ENCODE measurements at places on chromosomes 5 and 9.

DNA sequence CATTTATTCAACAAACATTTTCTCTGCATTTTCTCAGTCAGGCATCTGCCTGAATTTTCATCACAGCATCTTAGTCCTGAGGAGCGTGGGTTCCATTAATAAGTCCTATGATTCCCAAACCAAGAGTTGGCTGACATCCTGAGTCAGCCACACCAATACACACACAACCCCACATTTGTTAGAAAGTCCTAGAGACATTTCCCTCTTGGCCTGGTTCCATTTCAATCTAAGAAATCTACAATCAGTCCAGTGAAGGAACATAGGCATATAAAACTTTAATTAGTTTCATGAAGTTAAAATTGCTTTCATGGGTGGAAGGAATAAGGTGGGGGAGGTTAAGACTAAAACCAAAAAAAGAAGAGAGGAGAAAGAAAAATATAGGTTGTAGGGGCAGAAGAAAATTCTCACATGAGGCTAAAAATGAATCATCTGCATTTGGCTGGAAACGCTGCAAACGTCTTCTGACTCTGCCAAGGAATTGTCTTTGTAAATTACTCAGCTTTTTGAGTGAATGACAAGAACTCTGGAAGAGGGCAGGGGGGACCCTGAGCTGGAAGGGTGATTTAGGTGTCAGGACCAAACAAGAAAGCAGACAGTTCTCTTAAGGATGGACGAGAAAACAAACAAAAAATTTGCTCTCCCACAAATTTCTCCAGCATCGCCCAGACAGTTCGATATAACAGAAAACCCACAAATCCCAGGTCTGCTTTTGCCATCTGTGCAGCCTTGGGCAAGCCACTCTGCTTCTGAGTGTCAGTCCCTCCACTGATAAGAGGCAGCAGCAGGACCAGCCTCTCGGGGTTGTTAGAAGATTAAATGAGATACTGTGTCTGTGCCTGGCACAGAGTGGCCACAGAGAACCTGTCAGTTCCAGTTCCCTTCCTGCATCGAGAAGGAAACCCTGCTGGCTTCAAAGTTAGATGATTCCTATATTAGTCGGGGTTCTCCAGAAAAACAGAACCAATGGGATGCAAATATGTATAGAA is 289.7 kb downstream of the CDK5RAP2 start:
- DNase-seq, result no peak

DNA sequence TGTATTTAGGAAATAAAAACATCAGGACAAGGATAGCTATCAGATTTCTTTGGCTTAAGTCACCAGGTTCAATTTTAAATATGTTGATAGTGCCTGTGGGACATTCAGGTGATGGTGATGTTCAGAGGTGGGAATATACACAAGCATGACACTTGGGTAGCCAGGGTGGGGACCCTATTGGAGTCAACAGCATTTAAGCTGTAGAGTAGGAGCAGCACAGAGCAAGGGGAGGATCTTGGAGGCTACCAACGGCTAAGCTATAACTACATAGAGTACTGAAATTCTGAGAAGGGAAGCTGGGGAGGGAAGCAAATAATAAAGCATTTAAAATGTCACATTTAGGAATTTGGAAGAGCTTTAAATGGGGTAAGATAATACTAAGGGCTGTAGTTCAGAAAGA is 177.7 kb downstream of the CPLANE1 start:
- DNase-seq, result no peak

DNA sequence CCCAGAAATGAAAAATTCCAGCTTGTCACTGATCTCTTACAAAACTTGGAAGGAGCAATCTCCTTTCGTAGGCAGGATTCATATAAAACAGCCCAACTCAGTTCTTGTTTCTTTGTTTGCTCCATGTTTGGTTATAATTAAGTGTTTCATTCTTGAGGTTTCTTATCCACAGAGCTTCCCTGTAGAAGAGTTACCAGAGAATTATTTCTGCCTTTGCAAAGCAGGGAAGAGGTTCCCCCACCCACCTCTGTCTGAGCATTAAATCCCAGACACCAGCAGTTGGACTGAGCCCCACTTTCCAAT is 34.1 kb upstream of the RAI14 start:
- no peak for DNase-seq

- no peak for DNase-seq
Observed at GRCh38 chr5:157610990-157611389, 35.4 kb upstream of the ADAM19 start.

DNA sequence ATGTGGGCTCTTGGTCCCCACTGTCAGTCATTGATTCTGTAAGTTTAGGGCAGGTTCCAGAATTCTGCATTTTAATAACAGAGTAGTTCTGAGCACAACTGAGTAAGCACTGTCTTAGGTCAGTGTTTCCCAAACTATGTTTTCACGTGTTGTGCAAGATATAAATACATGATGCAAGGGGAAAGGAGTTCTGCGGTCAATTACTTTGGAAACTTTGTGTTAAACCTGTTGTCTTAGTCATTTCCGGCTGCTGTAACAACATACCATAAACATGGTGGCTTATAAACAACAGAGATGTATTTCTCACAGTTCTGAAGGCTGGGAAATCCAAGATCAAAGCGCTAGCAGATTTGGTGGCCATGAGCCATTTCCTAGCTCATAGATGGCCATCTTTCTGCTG is 69.8 kb downstream of the EQTN start:
- DNase-seq, result no peak

GRCh38 chr5:87526131-87526530 is 113.4 kb upstream of the CCNH start:
- no peak for DNase-seq

GRCh38 chr9:135069558-135070197 is 17.8 kb upstream of the OLFM1 start:
- no peak for DNase-seq

- no peak for DNase-seq
Observed at GRCh38 chr5:75720882-75721281, 3.6 kb upstream of the POC5 start.

- DNase-seq, result no peak
Observed at GRCh38 chr9:128122809-128123175, 4.7 kb downstream of the PTGES2 start.

DNA sequence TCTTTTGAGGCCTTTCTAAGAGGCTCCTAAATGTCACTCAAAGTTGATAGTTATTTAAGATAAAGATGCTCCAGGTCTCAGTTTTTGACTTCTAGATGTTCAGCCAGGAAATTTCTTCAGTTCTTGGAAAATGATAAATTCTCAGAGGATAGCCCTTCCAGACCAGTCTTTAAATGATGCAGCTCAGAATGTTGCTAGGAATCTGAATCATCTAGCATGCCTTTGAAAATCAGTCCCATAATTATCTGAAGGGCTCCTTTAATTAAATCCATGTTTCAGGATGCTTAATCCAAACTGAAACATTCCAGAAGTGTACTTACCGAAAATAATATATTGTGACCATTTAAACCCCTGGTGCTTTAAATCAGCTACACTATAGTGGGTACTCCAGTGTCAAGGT is 107.5 kb upstream of the FBN2 start:
- DNase-seq, result no peak

DNA sequence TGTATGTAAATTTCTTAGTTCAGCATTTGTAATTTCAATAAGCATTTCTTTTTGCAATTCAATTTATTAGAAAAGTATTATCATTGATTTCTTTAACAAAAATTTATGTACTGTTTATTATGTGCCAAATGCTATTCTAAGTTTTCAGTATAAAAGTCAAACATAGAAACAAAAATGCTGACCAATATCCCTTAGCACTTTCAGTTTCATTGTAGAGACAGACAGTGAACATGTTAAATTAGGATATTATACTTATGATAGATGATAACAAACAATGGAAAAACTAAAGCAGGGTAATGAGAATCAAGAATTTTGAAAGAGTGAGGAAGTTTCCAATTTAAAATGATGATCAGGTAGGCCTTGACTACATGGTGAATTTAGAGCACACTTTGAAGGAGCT is 1106.0 kb downstream of the TAF11L14 start:
- DNase-seq, result no peak

DNA sequence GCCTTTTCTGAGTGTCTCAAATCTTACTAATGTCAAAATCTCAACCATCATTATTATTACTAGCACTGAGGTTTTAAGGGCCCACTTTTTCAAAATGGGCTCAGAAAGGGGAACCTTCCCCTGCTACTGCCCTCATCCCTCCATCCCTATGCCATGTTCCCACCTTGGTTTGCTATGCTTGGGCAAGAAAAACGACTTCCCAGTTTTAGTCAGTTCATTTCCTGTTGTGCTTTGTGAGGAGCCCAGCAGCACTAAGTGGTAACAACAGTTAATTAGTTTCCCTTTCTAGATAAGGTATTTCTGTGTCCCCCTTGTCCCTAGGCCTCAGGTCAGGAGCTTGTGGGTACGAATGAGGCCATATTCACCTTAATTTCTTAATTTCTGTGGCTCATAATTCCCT is 595.2 kb downstream of the RAB3C start:
- no peak for DNase-seq

DNA sequence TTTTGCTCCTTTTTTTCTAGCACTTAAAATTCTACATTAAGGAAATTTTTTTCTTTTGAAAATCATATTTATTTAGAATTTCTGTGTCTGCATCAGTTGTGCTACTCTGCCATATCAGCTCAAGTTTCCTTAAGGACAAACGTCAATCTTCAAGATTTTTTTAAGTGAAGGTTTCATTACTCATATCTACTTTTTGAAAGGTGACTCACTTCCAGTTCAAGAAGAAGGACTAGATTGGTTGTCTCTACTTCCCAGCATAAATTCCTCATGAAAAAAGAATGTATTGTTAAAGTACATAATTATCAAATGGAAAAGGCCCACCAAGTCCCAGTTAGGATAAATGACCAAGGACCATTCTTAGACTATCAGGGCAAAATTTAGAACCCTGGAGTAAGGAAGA is 626.5 kb downstream of the DMRTA1 start:
- no peak for DNase-seq

GRCh38 chr5:176743868-176744583 is 66.3 kb upstream of the UNC5A start:
- no peak for DNase-seq
